ENCODE measurements at places on chromosomes 2 and 18. TPM values are rescaled to one million over a fixed set of nuclear protein-coding genes. Genes with fewer than 3 reads are reported as not detected.

- no peak for DNase-seq
These were observed 111.7 kb upstream of the AGAP1 start for GRCh38 chr2:235382179-235382578.

GRCh38 chr2:45812011-45812500, 160.6 kb downstream of the PRKCE start:
- no peak for DNase-seq

Gene TUBA3E
- polyA plus RNA-seq, result 0.09 TPM

Gene RNF125
- polyA plus RNA-seq, result 11.7 TPM
